ENCODE measurements at places on chromosomes 2 and 18. TPM values are rescaled to one million over a fixed set of nuclear protein-coding genes. Genes with fewer than 3 reads are reported as not detected.

- peaks cover 15% of the 10 kb centered on the region for H3K27me3 ChIP-seq
- H3K4me1 ChIP-seq: no peaks in the 10 kb centered on the region
- no peak for DNase-seq
- no peaks in the 10 kb centered on the region for H3K36me3 ChIP-seq
Measured at GRCh38 chr2:98372579-98372978, 26.3 kb downstream of the CNGA3 start.

DNA sequence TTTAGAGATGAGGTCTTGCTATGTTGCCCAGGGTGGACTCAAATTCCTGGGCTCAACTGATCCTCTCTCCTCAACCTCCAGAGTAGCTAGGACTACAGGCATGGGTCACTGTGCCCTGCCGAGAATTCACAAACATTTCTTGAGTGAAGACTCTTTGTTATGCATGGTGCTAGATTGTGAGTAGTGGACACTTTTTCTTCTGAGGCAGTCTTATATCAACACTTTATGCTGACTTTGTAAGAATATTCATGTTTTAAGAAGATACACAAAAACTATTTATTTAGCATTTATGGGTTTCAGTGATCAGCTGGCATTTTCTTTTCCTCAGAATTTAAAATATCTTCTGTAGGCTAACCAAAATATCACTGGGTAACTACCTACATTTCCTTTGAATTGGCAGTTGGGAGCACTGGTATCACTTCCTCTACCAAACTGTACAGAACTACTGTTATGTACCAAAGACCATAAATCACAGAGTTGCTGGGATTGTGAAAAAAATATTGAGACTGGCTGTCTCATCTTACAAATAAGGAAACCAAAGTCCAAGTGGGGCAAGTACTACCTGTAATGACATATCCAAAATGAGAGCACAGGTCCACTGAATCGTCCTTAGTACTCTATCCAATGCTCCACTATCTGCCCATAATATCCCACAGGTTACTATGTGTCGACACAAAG lies 34.0 kb downstream of the DOCK10 start:
- H3K27me3 ChIP-seq: no peaks in the 10 kb centered on the region
- DNase-seq: no peak
- peaks cover 55% of the 10 kb centered on the region for H3K4me1 ChIP-seq
- H3K27ac ChIP-seq: no peak overlapping the region

GRCh38 chr2:88875736-88876135 lies 184.3 kb downstream of the RPIA start:
- H3K4me1 ChIP-seq: no peaks in the 10 kb centered on the region
- no peak for DNase-seq
- H3K27ac ChIP-seq: no peak overlapping the region
- H3K36me3 ChIP-seq: no peaks in the 10 kb centered on the region
- H3K4me3 ChIP-seq: no peak overlapping the region

DNA sequence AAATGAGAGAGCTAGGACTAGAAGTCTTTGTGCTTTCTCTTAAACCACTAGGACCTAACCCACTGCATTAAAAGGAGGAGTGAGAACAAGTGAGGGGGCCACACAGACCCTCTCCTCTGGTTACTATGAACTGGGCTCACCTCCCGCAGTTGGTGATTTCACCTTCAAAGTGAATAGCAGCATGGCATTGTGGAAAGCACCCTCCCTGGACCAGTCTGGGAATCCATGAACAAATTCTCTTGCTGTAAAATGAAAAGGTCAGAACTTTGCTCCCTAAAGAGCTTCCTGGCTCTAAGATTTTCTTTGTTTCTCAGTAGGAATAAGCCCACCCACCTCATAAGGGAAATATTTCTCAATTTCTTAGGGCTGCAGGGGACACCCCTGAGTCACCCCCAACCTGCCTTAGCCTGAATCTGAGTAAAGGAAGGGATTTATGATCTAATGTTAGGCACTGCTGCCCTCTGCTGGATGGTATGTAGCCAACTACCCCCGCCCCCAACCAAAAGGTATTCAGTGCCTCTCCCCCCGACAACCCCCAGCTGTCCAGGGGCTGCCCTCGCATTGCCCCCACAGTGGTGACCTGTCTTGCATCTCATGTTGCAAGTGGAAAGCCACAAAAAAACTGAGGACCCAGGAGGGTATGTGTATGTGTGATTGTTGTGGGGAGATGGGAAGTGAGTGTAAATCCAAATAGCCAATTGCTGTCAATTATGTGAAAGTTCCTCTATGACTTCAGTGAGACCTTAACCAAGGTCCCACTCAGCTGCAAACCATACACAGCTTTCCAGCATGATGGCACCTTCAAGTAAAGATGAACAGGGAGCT lies 230.9 kb upstream of the SLC14A2 start:
- no peaks in the 10 kb centered on the region for H3K4me1 ChIP-seq
- no peak for DNase-seq
- no peaks in the 10 kb centered on the region for H3K36me3 ChIP-seq
- H3K27me3 ChIP-seq: no peaks in the 10 kb centered on the region

Gene SUCLG1
- 66.8 TPM for total RNA-seq

GRCh38 chr2:52639692-52640091 lies 1127.9 kb upstream of the CHAC2 start:
- no peaks in the 10 kb centered on the region for H3K36me3 ChIP-seq
- H3K27me3 ChIP-seq: no peaks in the 10 kb centered on the region
- H3K4me3 ChIP-seq: no peak overlapping the region
- H3K4me1 ChIP-seq: no peaks in the 10 kb centered on the region
- DNase-seq: no peak

- peaks cover 4% of the 10 kb centered on the region for H3K27me3 ChIP-seq
- DNase-seq: no peak
- H3K4me3 ChIP-seq: no peak overlapping the region
- no peaks in the 10 kb centered on the region for H3K36me3 ChIP-seq
Measured at GRCh38 chr2:29455200-29455860, 340.1 kb downstream of the CLIP4 start.

DNA sequence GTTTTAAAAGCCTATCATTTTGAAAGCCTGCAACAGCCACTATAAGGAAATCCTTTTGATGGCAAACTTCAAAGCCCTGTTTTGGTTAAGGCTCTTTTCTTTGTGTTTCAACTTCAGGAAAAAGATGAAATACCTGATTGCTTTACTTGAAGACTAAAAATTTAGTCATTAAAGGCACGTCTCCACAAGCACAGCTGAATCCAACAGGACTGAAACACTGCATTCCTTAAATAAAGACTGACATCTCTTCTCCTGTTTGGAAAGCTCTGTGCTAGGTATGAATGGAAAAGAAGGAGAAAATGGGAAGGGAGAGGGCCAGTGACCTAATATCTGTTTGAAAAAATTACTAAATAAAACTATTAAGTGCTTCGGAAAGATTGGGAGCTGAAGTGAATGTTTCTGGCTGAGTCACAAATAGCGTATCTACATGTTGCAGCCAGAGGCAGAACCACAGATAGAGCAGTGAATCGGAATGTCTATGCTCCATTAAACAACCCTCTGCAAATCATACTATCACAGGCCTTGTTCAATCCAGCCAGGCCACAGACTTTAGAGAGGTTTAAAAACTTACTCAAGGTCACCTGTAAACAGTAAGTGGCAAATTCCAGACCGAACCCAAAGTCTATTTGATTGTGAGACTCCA lies 21.1 kb upstream of the RALBP1 start:
- H3K36me3 ChIP-seq: no peaks in the 10 kb centered on the region
- no peak for DNase-seq
- no peak overlapping the region for H3K4me3 ChIP-seq
- H3K27ac ChIP-seq: no peak overlapping the region
- no peaks in the 10 kb centered on the region for H3K27me3 ChIP-seq

DNA sequence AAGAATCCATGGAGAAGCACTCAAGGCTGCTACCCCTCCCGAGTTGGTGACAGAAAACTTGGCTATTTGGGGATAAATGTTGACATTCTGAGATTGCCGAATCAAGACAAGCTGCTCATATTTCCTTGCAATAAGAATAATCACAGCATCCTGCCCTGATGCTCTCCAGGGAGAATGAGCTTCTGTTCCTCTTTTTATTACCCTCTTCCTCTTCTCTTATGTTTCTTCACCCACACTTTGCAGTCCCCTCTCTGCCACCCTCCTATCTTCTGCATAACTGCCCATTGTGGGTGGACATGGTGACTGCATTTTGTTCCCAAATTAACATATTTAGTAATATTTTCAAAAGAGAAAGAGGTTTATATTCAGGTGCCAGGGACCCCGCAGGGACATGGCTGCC lies 11.9 kb upstream of the MSGN1 start:
- DNase-seq: no peak
- no peaks in the 10 kb centered on the region for H3K36me3 ChIP-seq
- no peaks in the 10 kb centered on the region for H3K4me1 ChIP-seq
- no peak overlapping the region for H3K4me3 ChIP-seq
- no peak overlapping the region for H3K27ac ChIP-seq

DNA sequence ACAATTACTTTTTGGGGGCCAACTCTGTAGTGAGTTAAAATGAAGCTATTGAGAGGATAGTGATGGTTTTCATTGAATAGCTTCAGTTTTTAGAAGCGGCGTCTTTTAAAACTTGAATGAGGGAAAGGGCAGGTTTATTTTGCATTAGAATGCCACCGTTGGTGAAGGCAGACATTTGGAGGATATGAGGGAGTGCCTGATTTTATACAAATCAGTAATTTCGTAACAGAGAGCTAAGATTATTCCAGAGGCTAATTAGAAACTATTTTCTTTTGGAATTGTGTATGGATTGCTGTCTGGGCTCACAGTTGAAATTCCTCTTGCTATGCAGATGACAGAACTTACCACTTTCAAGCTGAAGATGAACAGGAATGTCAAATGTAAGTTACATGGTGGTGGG lies 67.6 kb downstream of the ITGB1BP1 start:
- no peak overlapping the region for H3K4me3 ChIP-seq
- H3K27ac ChIP-seq: no peak overlapping the region
- no peaks in the 10 kb centered on the region for H3K27me3 ChIP-seq

Gene EGR4
- 0.31 TPM for total RNA-seq

GRCh38 chr18:11877497-11878135 lies 26.4 kb downstream of the CHMP1B start:
- no peak for DNase-seq
- H3K4me1 ChIP-seq: no peaks in the 10 kb centered on the region
- no peaks in the 10 kb centered on the region for H3K36me3 ChIP-seq
- no peak overlapping the region for H3K4me3 ChIP-seq

- H3K36me3 ChIP-seq: peaks cover 47% of the 10 kb centered on the region
- H3K4me1 ChIP-seq: no peaks in the 10 kb centered on the region
- no peak for DNase-seq
- no peak overlapping the region for H3K4me3 ChIP-seq
- no peak overlapping the region for H3K27ac ChIP-seq
- H3K27me3 ChIP-seq: no peaks in the 10 kb centered on the region
Measured at GRCh38 chr2:99420031-99420430, 69.8 kb downstream of the REV1 start.

DNA sequence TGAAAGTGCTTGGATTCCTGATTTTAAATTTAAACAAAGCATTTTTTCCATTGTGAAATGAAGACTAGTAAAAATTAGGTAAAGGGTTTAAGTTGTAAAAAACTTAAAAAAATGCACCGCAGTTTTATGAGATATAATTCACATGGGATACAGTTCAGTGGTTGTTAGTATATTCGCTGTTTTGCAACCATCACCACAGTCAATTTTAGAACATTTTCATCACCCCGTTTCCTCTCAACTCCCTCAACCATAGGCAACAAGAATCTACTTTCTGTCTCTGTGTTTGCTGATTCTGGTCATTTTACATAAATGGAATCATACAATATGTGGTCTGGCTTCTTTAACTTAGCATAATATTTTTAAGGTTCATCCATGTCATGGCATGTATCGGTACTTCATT lies 4.0 kb downstream of the DGKD start:
- no peaks in the 10 kb centered on the region for H3K27me3 ChIP-seq
- DNase-seq: no peak
- peaks cover 4% of the 10 kb centered on the region for H3K36me3 ChIP-seq
- peaks cover 53% of the 10 kb centered on the region for H3K4me1 ChIP-seq

- H3K27ac ChIP-seq: no peak overlapping the region
- H3K4me3 ChIP-seq: no peak overlapping the region
- DNase-seq: no peak
- H3K27me3 ChIP-seq: no peaks in the 10 kb centered on the region
Measured at GRCh38 chr2:135409436-135409835, 121.6 kb downstream of the ZRANB3 start.

Gene TAF4B
- total RNA-seq: 18.7 TPM

Gene LINC00305
- total RNA-seq: not detected

Measured in CD8-positive, alpha-beta memory T cell (primary cell).